ENCODE measurements at places on chromosomes 13 and 19. TPM values are rescaled to one million over a fixed set of nuclear protein-coding genes. Genes with fewer than 3 reads are reported as not detected.

Gene MIPEP
- total RNA-seq = 24.6 TPM

DNA sequence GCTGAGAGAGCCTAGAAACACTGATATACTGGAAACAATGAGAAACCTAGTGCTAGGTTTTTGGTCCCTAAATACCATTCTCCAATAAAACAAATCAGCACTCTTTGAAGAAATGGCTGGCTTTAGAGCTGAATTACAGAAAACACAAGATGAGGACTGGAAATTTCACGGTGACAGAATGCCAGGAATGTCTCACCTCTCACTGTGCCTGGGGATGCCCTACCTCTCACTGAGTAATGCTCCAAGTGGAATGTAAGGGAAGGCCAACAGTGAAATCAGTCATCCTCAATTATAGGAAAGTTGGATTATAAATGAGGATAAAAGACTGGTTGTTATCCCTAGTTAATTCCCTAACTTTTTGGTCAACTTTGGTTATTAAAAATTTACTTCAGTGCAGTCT, 259.0 kb downstream of the NALCN start:
- no peak for DNase-seq

DNA sequence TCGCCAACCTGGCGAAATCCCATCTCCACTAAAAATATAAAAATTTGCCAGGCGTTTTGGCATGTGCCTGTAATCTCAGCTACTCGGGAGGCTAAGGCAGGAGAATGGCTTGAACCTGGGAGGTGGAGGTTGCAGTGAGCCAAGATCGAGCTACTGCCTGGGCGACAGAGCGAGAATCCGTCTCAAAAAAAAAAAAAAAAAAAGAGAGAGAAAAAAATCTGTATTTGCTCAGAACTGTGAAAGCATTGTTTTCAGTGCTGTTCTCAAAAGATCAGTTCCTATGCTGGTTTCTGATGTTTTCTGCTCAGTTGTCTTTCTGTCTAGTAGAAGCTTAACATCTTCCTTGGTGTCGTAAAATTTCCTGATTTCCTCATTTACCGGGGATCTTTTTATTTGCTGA, 2.5 kb downstream of the SF3A2 start:
- no peak for DNase-seq

DNA sequence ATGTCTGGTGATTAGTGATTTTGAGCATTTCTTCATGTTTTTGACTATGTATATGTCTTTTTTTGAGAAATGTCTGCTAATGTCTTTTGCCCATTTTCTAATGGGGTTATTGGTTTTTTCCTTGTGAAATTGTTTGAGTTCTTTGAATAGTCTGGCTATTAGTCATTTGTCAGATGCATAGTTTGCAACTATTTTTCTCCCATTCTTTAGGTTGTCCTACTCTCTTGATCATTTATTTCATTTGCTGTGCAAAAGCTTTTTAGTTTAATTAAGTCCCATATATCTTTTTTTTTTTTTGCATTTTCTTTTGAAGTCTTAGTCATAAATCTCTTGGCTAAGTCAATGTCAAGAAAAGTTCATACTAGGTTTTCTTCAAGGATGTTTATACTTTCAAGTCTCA, 449.8 kb downstream of the DACH1 start:
- no peak for DNase-seq

Gene PLIN5
- 48.1 TPM for total RNA-seq

DNA sequence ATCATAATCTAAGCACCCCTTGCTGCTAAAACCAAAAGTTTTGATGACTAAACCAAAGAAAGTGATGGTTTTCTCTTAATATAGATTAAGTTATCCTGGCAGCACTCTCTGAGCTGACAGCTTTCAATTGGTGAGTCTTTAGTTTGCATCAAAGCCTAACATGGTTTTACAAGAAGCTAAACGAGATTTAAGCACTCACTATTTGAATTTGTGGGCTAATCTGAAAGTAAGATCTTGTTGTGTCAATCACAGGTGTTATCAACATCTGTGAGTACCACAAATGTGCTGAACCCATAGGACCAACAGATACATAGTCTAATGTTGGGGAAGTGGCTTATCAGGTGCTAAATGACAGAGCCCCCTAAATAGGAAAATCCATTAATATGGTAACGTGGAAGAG, 223.9 kb downstream of the LHFPL6 start:
- no peak for DNase-seq

- DNase-seq = no peak
These were observed 14.6 kb downstream of the TICAM1 start for GRCh38 chr19:4816950-4817278.

GRCh38 chr19:8881512-8881911, 49.3 kb downstream of the MBD3L1 start:
- no peak for DNase-seq

DNA sequence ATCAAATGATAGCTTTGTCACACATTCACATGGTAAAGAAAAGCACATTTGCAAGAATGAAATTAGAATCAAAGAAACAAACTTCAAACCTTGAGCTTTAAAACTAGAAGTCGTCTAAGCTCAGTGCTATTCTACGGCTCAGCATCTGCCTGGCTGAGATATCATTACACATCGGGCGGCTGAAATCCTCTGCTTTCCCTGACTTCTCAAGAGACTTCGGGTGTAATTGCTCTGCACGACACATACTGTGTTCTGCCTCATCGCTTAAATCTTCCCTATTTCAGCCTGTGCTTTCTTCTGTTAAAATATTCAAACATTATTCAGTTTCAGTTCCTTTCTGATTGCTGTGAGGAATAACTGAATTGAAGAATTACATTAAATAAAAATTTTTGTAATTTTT, 265.3 kb downstream of the NALCN start:
- no peak for DNase-seq

Gene CATSPERD
- not detected for total RNA-seq

GRCh38 chr13:97342136-97342535, 91.8 kb upstream of the RAP2A start:
- DNase-seq = no peak
